ENCODE measurements at places on chromosomes 2 and 18.

GRCh38 chr18:48335829-48336228 lies 73.4 kb downstream of the ZBTB7C start:
- no peak for DNase-seq

DNA sequence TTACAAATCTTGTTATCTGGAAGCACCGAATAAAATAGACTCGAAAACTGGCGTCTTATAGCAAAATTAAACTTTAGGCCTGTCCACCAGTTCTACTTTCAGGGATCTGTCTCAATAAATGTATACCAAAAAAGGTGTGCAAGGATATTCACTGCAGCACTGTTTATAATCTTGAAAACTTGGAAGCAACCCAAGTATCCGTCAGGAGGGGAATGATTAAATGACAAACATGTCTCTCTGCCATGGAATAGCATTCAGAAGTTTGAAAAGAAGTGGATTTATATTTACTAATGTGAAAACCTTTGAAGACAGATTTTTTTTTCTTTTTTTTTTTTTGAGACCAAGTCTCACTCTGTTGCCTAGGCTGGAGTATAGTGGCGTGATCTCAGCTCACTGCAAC lies 32.3 kb upstream of the SATB2 start:
- no peak for DNase-seq

DNA sequence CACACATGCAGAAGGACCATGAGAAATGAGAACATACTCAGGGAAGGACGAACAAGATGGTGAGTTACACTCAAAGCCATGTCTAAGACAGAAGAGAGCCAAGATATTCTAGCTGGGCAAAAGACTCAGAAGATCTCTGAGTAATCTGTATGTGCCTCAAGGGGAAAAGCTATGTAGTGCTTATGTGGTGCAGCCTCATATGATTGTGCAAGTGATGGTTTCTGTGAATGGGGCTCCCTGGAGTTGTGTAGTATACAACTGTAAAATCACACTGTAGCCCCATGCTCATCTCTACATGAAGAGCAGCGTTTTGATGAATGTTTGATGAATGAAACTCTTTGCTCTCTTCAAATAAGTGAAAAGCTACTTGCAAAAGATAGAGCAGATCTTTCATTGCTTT lies 57.5 kb downstream of the OSR1 start:
- no peak for DNase-seq

DNA sequence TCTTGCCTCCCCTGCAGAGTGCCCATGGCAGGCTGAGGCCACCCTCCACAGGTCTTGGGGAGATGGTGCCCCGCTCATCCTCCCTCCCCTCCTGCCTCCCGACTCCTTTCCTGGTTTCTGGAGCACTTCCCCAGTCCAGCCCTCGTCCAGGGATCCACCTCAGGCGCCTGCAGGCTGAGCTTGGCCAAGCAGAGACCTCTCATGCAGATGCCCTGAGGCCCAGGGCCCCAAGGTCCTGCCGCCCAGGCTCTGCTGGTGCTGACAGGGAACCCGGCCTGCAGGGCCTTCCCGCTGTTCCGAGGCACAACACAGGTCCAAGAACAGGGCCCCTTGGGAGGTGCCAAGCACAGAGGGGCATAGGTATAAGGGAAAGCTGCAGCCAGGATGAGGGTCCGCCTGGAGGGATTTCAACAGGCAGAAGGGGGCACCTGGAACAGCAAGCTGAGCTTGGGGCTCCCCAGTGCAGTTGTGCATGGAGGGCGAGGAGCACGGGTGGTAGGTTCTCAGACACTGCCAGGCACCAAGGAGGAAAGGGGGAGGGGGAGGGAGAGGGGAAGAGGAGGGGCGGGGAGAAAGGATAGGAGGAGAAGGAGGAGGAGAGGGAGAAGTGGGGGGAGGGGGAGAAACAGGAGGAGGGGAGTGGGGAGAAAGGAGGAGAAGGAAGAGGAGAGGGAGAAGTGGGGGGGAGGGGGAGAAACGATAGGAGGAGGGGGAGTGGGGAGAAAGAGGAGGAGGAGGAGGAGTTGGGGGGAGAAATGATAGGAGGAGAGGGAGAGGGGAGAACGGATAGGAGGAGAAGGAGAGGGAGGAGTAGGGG lies 1.2 kb upstream of the ANO7 start:
- no peak for DNase-seq

DNA sequence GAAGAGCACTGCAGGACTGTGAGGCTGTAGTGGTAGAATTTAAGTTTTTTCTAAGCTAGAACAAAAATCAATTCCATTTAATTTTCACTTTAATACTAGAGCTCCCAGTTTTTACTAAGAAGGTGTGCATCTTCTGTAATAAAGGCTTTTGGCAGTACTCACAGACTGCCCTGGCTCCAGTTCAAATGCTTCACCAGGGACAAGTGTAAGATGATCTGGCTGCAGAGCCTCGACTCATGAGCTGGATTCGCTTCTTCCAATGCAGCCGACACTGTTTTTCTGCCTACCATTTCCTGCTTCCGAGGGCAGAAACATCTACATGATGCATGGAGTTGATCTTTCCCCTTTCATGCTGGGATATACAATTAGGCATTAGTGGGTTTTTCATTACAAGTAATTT lies 87.0 kb downstream of the FARSB start:
- DNase-seq: no peak

DNA sequence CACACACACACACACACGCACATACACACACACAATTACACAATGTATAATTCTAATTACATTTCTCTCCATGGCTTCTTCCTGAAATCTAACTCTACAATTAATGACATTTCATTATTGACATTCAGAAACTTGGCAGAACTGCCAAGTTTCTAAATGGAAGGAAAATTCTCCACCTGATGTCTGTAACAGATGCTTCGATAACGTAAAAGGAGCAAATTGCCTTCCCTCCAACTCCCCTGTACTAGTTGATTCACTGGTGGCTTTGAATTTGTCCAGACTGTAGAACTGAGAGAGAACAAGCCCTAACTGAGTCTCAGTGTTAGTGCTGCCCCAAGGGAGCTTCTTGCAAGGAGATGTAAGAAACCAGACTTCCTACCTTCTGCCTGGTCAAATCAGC lies 255.1 kb upstream of the TMEM200C start:
- no peak for DNase-seq

GRCh38 chr18:61428266-61428665 lies 95.0 kb downstream of the CDH20 start:
- DNase-seq: no peak

DNA sequence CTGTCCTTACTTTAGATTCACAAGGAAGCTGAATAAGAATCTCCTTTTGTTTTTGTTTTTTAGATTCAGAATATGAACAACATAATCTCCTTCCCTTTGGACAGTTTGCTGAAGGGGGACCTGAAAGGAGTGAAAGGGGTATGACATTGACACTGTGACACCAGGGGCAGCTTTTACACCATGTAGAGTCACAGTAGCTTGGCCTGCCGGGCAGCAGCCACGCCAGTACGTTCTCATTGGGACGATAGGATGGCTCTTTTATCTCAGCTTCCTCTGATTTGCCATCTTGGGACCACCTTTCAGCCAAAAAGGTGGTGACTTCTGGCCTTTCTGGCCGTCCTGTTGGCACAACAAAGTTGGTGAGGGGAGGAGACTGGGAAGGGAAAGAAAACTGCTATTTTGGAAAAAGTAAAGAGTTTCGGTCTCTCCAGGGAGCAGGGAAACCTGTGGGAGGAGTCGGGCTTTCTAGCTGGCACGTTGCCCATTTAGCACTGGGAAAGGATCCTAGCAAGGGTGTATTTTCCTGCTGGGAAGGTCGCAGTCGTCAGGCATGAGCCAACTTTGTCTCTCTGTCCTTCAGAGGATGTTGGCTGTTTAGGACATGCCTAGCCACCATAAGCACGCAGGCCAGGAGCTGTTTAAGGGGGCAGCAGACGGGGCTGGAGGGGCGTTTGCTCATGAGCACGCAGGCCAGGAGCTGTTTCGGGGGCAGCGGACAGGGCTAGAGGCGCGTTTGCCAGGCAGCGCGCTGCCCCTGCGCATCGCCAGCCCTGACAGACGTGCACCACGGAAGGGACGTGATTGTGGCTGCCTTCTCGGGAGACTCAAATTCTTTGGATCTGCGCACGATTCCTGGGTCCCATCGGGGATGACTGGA lies 104.6 kb downstream of the ITGB1BP1 start:
- DNase-seq: no peak

GRCh38 chr2:10217489-10218435 lies 84.9 kb upstream of the HPCAL1 start:
- DNase-seq: no peak

GRCh38 chr2:186977433-186978045 lies 128.6 kb upstream of the ZSWIM2 start:
- DNase-seq: no peak

DNA sequence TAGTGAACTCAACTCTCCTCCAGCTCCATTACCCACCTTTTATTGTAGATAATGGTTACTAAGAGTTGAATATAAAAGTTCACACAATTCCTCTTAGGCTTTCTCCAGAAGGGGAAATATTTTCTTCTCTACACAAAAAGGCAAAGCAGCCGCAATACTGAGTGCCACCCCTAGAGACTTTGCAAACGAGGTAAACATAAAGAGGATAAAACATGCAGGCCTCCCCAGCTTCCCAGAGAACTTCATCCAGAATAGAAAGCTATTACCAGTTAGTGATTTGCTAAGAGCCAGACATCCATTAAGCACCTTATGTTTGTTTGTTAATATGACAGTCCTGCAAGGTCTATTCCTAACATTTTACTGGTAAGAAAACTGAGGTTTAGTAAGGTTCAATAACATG lies 17.4 kb downstream of the ZNF521 start:
- DNase-seq: no peak

GRCh38 chr2:182870227-182870626 lies 3.8 kb upstream of the FRZB start:
- DNase-seq: no peak

- DNase-seq: no peak
Observed at GRCh38 chr18:10458691-10459090, 4.3 kb downstream of the APCDD1 start.

DNA sequence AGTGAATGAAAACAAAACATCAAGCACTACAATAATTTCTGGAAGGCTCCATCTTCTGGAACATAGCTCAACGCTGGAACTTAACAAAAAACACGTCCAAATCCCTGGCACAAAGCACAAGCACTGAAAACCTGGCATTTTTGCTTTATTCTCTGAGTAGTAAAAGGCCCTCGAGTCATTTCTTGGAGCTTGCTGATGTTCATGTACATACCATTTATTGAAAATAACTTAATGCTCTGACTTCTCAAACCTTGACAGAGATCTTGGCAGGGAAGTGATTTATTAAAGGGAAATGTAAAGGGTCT lies 76.5 kb upstream of the STK17B start:
- no peak for DNase-seq

DNA sequence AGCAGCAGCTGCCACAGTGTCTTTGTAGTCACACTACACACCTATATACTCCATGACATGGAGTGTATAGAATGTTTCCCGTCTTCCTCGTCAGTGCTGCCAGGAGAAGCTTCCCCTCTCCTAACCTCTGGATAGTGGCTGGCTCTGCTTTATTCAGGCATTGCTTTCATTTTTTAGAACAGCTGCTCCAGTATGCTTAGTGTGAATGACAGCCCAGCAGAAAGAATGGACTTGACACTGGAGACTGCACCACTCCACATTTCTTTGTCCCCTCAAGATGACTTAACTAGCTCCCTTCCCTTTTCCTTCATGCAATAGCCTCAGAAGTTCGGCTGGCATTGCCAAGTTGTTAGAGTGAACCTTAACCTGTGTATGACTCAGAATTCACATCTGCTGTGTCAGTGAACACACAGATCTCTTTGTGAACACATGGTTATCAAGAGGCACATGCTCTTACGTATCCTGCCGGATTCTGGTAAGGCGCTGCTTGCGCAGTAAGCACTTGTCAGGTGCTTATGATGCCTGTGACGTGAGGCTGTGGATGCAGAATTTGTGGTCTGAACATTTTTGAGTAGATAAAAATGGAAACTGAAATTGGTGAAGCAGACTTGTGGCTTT lies 73.9 kb downstream of the NEDD4L start:
- no peak for DNase-seq

GRCh38 chr2:235678712-235679111 lies 184.9 kb downstream of the AGAP1 start:
- no peak for DNase-seq

- DNase-seq: no peak
Observed at GRCh38 chr2:237090906-237091305, 5.2 kb downstream of the COPS8 start.

GRCh38 chr2:55235724-55236538 lies 3.4 kb downstream of the RPS27A start:
- DNase-seq: no peak

DNA sequence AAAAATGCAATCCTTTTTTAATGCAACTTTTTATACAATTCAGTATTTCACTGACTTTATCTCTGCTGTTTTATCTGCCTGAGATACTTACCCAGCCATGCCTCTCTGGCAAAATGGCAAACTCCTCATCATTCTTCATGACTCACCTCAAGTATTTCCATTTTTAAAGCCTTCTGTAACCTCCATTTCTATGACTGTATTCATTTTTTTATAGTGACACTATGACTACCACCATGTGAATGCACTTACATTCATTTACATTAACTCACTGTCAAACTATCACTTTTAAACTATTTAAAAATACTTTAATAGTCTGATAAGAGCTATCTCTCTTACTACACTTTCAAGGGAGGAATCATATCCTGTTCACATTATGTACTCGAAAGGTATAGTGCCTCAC lies 99.4 kb upstream of the SCN7A start:
- DNase-seq: no peak

- no peak for DNase-seq
Observed at GRCh38 chr2:161946489-161947107, 127.4 kb downstream of the DPP4 start.

- DNase-seq: no peak
Observed at GRCh38 chr2:215983581-215984351, 29.6 kb downstream of the MREG start.

GRCh38 chr2:206266130-206267125 lies 8.0 kb upstream of the ZDBF2 start:
- no peak for DNase-seq

GRCh38 chr2:239442192-239442591 lies 41.4 kb upstream of the HDAC4 start:
- DNase-seq: no peak

GRCh38 chr2:20972792-20973565 lies 70.9 kb downstream of the APOB start:
- no peak for DNase-seq

GRCh38 chr18:27685807-27686412 lies 491.0 kb downstream of the CDH2 start:
- no peak for DNase-seq

GRCh38 chr2:183267148-183267827 lies 143.0 kb downstream of the NUP35 start:
- DNase-seq: no peak

DNA sequence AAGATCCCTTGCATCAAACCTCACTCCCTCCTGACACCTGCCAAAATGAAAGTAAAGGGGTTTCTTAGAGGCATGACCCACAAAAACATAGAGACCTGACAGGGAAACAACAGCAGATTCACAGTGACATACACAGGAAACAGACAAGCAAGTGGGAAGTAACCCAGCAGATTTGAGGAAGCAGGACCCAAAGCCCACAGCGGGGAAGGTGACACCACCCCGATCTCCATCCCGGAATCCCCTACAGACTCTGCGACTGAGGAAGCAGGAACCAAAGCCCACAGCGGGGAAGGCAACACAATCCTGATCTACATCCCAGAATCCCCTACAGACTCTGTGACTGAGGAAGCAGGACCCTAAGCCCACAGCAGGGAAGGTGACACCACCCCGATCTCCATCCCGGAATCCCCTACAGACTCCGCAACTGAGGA lies 21.6 kb downstream of the CIB4 start:
- DNase-seq: no peak

- DNase-seq: no peak
Observed at GRCh38 chr2:176636401-176636800, 367.2 kb downstream of the MTX2 start.

GRCh38 chr2:233857511-233858141 lies 3.3 kb upstream of the HJURP start:
- no peak for DNase-seq

Measured in cardiac septum (tissue), 1 donor.